Stimulated activated CD8-positive, alpha-beta memory T cell treated with anti-CD3 and anti-CD28 coated beads, Interleukin-7, amount 100 ng/mL, for 1 hour (primary cell): ENCODE measurements at places on chromosomes 2 and 18.

- DNase-seq: no peak
Measured at GRCh38 chr2:85162746-85163301, 29.6 kb downstream of the TCF7L1 start.

DNA sequence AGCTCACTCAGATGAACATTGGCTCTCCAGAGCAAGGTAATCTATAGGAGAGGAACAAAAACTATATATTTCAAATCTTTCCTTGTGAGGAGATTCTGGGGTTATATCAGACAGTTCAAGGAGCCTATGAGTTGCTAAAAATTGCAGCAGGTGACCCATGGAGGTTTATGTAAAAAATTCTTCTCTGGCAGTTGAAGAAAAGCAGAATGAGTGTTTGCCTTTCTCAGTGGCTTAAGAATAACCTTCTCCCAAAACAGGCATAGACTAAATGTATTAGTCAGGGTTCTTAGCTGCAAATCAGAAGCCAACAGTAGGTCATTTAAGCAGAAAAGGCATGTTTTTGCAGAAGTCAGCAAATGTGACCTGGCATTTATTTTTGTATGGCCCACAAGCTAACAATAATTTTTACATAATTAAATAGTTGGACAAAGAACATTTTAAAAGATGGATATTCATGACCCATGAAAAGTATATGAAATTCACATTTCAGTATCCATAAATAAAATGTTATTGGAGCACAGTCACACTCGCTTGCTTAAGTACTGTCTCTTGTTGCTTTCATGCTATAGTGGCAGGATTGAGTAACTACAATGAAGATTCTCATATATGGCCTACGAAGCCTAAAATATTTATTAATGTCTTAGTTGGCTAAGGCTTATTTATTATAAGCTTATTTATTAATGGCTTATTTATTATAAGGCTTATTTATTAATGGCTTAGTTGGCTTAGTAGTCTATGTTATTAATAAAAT, 93.4 kb upstream of the TLK1 start:
- DNase-seq: no peak

DNA sequence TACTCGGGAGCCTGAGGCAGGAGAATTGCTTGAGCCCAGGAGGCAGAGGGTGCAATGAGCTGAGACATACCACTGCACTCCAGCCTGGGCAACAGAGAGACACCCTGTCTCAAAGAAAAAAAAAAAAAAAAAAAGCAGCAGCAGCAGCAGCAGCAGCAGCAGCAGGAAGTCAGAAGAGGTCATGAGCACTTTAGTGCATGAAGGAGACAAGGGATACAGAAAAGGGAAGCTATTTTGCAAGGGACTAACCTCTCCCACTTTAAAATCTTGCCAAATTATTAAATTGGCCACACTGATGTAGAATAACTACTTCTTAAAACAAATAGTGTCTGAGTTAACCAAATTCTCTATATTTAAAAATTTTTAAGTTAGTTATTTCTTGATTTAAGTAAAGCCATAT, 113.4 kb upstream of the PDE1A start:
- no peak for DNase-seq

GRCh38 chr18:41022484-41022883, 932.5 kb upstream of the PIK3C3 start:
- no peak for DNase-seq

DNA sequence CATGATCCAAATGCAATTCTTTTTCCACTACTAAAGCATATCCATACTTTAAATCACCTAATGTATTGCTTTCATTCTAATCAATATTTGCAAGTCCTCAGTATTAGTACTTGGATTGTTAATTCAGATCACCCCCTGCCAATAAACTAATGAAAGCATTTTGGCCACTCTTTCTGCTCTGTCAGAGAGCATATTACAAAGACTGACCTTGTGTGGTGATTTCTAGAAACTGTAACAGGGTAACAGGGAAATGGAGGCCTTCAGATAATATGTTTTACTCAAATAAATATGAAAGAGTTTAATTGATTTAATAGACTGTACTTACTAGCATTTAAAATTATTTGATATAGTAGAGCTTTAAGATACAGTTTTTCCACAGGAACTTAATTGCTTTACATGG, 453.0 kb downstream of the KCNJ3 start:
- DNase-seq: no peak

DNA sequence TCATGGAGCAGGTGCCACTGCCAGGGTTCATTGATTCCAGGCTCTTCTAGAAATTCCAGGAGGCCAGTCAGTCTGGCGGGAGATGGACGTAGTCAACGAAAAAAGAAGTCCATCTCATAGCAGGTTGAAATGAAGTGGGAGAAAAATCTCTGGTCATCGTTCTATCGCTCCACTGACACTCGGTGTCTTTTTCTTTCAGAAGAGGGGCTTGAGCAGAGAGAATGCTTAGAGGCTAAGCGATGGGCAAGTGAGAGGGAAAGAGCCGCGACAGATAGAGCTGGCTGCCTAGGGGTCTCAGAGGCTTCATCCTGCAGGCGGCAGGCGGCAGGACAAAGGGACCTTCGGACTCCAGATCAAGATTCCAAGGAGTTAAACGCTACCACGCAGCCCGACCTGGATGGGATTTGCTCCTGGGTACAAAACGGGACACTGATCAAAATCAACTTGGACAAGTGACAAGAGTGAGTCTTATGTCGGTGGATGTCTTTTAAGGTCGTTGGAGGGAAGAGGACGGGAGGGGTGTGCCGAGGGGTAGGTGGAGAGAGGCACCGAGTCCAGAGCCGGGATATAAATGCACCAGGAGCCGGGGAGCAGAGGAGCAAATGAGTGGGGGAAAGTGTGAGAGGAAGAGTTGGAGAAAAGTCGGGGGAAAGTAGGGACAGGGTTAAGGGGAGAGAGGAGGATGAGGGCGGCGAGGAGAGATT, 677 bp upstream of the TMEM178A start:
- DNase-seq: no peak

GRCh38 chr18:58495207-58495606, 133.7 kb downstream of the ALPK2 start:
- DNase-seq: no peak

- DNase-seq: no peak
Measured at GRCh38 chr2:236793023-236794011, 223.7 kb downstream of the ACKR3 start.

GRCh38 chr18:493986-494983, 6.2 kb downstream of the COLEC12 start:
- no peak for DNase-seq

DNA sequence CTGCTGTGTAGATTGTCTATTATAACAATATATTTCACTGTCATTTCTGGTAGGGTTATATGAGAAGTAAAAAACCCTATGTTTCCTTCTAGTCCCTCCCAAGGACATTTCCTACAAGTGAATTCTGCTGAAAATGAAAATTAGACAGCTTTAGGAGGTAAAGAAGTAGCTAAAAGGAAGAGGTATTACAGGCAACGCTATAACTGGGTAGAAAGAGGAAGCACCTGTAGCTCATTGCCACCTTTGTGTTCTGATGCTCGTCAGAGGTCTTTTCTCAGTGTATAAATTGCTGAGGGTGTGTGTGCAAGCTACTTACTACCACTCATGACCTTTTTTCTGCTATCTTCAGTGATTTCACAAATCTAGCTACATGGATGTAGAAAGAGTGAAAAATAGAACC, 1.4 kb downstream of the DNAJC10 start:
- no peak for DNase-seq

DNA sequence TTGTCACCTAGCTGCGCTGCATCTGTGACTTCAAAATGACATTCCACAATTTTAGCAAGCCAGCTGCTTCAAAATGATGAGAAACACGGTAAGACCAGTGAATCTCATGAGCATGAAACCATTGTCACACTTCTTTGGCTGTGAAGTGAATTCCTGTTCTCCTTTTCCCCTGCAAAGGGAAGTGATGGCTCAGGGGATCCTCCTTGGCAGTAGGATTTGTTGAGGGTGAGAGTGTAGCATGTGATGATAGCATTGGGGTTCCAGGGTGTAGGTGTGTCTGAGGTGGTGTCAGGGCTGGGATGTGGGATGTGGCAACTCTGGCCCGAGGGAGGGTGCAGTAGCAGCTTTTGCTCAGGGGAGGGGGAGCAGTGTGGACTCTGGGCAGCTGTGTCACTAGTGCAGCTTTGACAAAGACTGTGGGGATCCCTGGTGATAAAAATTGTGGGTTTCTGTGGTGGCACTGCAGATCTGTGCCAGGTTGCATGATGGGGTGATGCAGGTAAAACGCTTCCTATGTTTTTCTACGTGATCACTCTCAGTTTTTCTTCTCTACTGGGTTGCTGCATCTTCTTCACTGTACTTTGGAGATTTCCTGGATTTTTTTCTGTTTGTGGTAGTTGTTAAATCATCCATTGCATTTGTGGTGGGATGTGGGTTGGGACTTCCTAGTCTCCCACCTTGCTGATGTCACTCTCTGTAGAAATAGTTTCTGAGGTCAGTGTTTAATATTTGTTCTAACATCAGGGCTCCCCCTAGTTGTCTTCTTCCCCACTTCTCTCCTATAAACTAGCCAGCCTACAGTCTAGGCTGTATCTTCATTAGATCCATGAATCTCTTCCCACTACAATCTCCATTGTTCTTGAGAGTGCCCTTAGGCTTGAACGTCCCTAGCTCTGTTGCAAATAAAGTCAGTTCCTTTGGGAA, 107.0 kb downstream of the ACTR3 start:
- no peak for DNase-seq

DNA sequence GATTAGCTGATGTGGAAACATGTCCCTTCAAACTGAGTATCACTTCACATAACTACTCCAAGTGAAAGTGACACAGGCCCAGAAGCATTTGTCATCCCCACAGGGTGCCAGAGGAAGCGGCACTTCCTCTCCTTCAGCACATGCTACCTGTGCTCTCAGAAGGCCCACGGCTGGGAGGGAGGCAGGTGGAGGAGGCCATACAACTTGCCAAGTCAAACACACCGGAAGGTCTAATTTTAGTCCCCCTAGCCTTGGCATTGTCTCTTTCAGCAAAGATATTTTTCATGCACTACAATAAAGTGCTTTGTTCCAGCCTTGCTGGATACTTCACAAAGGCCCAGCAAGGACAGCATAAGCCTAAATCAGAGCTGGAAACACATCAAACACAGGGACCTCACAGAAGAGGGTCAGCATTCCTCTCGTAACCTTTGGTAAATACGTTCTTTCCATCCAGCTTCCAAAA, 38.0 kb downstream of the VSNL1 start:
- DNase-seq: no peak

DNA sequence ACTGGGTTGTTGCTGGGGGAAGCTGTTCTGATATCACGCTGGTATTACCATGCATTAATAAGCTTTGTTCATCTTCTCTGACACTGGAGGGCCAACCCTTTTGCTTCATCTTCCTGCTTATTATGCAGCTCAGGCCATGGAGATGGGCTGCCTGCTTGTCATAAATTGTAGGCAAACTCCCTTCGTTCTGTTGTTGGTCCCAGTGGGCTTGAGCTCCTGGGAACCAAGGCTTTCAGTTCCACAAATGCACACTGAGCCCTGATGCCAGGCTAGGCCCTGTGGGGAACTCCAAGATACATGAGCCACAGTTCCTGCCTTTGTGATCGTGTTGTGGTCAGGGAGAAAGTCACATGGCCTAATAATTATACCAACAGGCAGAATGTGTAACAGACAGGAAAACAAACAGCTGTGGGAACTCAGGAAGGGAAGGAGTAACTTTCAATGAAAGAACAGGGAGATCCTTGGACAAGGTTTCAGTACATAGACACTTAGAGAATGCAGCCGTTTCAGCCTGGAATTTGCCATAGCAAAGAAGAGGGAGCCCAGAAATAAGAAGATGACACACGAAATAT, 49.0 kb upstream of the BCL2L11 start:
- no peak for DNase-seq
